ENCODE measurements at places on chromosomes 4 and X.
A peak's percentile ranks its signal among the peaks of the same experiment; 100 is the strongest.

DNA sequence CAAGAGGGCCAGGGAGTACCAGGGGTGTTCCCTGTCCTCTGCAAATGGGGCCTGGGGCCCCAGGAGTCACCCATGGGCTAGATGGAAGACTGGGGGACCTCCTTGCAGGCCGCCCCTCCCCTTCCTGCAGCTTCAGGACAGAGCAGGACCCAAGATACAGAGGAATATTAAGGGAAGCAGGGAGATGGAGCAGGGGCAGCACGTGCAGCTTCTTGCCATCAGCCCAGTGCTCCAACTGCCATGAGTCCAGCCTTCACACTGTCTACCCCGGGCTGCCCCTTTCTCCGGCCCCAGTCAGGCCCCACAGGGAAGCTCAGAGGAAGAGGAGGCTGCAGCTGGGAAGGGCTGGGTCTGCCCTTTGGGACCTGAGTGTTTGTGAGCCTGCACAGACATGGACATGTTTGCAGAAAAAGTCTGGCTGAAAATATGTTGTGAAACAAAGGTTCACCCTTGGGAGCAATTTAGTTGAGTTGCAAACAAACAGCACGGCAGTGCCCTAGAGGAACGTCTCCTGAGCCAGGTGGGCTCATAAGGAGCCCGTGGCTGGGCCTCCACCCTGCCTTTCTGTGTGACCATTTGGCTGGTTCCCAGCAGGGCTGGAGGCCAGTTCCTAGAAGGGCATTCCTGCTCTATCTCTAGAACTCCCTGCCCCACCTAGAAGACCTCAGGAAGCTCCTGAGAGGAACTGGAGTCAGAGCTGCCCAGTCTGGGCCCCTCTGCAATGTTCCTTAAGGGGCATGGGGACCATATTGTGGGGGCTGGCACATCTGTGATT, 8.9 kb downstream of the FATE1 start:
- DNase-seq = no peak

- DNase-seq = peak; percentile 40
Measured at GRCh38 chrX:20265726-20266681, 705 bp downstream of the RPS6KA3 start.

DNA sequence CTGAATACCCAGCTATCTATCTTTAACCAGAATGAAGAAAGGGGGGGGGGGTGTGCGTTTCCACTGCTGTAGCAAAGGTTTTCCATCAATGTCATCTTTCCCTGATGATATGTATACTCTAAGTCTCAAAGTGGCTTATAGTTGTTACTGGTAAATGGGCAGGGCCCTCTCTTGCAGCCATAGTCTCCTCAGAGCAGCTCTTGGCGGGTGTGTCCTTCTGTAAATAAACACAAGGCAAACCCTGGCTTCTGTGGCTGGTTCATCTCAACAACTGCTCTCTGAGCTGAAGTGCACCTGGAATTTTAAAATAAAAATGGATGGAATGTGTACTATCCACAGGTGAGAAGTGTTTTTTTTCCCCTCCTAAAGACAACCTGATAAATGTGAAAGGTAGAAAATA, 57.5 kb upstream of the SCML1 start:
- no peak for DNase-seq

DNA sequence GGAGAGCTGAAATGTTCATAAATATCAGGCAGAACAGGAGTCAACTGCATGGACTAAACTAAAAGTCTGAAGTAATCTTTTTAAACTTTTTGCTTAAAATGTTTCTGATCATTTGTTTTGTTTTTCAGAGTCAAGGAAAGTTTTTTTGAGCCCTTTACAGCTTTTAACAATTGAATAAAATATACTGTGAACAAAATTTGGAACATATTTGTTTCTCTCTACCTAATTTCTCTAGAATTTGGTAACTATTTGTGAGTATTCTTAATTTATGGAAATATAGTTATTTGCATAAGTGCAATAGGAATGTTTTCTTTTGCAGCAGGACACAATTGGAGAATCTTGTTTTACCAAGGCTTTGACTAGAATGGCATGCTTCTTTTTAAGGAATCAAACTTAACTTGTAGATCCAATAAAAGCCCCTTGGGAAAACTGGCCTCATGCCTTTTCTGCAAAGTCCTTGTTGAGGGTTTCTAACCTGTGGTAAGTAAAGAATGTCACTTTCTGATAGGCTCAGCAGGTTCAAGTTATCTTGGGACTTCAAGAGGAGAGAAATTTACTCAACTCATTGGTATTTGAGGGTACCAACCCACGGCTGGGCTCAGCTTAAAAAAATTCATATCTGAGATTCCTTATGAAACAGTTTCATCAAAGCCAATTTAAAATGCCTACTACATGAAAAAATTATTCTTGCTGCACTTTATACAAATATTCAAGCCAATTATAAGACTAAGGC, 91.5 kb downstream of the UPRT start:
- DNase-seq = no peak

- no peak for DNase-seq
Measured at GRCh38 chr4:3612281-3612680, 80.1 kb upstream of the LRPAP1 start.

- DNase-seq = no peak
Measured at GRCh38 chr4:185255868-185256267, 46.5 kb downstream of the SNX25 start.

DNA sequence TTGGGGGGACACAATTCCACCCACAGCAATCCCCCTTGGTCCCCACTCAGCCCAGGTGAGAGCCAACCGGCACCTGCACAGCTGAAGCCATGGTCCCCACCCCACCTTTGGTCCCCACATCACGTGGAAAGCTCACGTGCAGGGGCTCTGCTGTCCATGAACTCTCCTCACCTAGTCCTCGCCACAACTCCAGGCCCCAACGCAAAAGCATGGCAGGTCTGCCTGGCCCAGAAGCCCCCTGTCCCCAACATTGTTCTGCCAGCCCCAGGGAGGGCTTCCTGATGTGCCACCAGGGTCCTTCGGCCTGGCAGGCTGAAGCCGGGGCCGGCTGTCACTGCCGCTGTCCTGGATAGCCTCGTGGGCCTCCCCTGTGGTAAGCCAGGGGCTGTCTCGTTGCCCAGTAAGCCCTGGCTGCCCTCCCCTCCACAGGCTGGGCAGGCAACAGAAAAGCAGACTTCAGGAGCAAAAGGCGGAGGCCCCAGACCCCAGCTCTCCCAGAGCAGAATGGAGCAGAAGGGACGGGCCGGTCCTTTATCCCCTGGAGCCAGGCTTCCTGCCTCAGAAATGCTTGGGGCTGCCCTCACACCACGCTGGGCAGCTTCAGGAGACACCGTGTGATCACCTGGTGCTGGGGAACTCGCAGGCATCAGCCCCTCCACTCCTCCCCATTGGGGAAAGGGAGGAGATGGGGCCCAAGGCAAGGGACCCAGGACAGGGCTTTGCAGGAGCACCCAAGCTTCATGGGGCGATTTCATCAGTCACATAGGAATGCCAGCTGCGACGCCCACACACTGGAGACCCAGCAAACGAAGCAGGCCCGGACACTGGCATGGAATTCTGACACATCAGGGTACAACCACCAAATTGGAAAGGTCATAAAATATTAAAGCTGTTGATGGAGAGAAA, 103.7 kb downstream of the ADRA2C start:
- no peak for DNase-seq

DNA sequence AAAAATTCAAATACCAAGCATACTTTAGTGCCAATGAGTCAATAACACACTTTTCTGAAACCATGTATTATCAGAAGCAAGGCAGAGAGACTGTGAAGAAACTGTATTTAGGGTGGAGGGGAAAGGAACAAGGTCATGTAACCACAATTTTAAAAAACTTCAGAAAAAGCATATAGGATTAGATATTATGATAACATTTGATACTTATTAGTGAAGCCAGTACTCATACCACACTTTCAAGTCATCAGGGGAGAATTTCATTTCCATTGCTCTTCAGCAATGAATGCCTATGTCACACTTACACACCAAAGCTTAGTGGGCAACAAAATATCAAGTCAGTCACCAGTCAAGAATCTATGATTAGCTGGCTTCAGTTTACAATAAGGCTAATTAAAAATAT, 602.2 kb downstream of the IL15 start:
- no peak for DNase-seq

All from dorsolateral prefrontal cortex (tissue), 122 donors.